AG04449 (cell line): ENCODE measurements at places on chromosomes 11 and 22.

DNA sequence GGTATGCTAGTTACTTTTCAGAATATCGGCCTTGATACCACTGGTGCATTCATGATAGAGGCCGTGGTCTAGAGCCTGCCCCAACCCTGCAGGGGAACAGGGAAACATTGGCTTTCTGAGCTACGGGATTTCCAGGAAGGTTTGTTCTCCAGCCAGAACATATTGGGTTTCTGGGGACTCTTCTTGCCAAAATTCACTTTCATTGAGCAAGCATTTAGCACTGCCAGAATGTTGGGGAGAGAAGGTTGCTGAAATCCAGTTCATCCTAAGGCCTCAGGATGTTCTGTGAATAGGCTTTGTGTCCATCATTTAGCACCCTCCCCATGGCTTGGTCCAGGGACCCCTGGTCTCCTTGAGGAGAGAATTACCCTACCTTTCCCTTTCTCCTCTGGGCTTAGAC is 36.7 kb downstream of the DRG1 start:
- no peak for DNase-seq

- DNase-seq, result peak; percentile 71
Observed at GRCh38 chr22:27474711-27475547, 326.6 kb downstream of the MN1 start.

- DNase-seq, result no peak
Observed at GRCh38 chr11:75433443-75433842, 440 bp upstream of the KLHL35 start.

DNA sequence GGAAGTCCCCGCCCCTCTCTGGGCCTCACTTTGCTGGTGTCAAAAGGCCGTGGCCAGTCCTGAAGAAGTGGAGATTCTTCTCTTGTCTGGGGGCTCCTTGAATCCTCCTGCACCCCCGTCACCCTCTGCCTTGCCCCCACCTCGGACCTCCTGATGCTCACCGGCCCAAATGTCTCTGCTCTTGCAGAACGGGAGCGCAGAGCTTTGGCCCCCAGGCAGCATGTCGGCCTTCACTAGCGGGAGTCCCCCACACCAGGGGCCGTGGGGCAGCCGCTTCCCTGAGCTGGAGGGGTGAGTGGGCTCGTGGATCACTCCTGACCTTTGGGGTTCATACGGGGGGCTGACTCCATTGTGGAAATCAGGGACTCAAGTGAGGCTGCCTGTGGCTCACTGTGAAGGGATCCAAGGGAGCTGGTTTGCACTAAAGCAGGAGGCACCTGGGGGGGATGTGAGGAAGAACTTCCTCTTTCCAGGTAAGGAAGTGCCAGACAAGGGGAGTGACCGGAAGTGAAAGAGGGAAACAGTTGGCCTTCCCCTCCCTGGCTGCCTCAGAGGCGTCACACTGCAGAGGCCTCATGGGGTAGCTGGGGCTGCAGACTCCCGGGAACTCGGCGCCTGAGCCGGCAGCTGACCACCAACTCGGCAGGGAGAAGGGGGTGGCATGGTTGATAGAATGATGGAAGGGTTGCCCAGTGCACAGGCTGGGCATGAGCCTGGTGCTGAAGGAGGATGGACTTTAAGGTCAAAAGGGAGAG is 23.1 kb downstream of the CSF2RB start:
- DNase-seq, result no peak

DNA sequence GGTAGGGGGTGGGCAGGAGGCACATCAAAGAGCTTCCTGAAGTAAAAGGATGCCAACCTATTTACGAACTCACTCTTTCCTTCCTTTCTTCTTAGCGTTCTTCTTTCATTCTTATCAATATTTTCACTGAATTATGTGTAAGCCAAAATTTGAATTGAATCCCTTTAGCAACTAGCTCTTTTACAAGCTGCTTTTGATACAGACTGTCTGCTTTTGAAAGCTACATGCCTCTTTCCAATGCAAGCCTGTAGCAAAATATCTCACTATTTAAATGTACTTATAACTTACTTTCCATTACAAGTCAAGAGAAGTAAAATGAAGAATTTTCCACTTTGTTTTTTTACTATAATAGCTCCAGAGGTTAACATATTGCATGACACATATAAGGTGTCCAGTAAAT is 186.6 kb downstream of the NXPE2 start:
- DNase-seq, result no peak

DNA sequence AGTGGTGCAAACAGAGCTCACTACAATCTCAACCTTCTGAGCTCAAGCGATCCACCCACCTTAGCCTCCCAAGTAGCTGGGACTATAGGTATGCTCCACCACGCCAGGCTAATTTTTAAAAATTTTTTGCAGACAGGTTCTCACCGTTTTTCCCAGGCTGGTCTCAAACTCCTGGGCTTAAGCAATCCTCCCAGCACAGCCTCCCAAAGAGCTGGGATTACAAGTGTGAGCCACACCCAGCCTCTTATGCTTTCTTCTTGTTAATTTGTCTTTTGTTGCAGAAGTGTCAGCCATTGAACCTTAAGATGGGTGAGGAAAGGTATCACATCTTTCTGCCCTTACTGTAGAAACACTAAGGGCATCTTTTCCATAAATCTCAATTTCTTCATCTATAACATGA is 34.9 kb downstream of the DENND5A start:
- no peak for DNase-seq

DNA sequence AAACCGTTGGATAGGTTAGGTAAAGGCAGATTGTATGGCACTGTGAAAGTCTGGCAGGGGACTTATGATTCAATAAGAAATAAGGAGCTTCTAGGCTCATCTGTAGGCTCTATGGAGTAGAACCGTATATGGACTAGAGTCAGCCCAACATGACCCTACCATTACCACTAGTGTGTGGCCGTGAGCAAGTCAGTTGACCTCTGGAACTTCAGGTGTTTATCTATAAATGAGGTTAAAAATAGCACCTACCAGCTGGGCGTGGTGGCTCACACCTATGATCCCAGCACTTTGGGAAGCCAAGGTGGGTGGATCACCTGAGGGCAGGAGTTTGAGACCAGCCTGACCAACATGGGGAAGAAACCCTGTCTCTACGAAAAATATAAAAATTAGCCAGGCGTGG is 4.4 kb downstream of the HINFP start:
- no peak for DNase-seq

- no peak for DNase-seq
Observed at GRCh38 chr22:48320048-48320682, 1507.5 kb downstream of the BRD1 start.

- DNase-seq, result no peak
Observed at GRCh38 chr11:117128289-117128688, 15.8 kb upstream of the PAFAH1B2 start.

DNA sequence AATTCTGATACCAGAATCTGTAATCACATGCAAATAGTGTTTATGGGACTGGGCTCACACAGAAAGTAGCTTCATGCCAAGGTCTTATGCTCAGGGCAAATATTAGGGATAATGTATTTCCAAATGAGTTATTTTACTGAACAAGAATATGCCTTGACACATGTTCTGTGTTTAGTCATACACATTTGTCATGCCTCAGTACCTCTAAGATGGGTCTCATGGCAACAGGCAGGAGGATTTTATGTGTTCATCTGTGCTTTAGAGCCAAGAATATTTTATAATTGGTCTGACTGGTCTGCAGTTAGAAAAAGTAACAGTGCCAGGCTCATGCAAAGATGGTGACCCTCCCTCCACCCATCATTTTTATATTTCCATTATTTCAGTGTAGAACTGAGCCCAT is 49.1 kb downstream of the JAM3 start:
- DNase-seq, result no peak

- DNase-seq, result no peak
Observed at GRCh38 chr11:28132548-28132947, 24.4 kb downstream of the METTL15 start.

DNA sequence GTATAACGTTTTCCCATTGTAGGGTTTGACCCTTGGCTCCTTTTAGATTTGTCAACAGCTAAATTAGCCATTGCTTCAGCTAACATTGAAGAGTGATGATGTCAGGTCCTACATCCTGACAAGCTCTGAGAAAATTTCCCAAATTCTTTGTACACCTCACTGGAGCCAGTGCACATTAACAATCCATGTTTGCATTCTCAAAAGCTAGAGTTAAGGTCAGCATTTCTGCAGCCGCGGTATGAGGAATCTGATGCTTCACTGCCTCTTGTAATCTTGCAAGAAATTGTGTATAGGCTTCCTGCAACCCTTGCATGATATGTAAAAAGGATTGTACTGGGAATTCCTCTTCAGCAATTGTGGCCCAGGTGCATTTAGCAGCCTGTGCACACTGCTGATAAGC is 33.1 kb upstream of the NCAM1 start:
- no peak for DNase-seq

- no peak for DNase-seq
Observed at GRCh38 chr11:105821372-105821771, 200.7 kb downstream of the MSANTD4 start.

- no peak for DNase-seq
Observed at GRCh38 chr11:74019104-74019738, 10.3 kb upstream of the UCP3 start.

DNA sequence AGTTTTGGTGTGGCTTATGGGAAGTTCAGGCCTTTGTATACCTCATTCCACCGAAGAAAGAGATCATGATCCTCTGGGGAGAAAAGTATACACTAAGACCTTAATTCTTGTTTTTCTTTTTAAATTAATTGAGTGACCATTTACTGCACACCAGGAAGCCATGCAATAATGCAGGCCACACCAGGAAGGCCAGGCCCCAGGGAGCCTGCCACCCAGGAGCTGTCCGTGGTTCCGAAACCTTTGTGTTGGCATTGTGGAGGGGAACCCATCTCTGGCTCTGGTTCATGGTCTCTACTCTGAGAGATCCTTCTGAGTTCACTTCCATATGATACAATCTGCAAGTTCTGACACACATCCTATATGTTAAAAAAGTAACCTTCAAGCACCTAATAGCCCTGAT is 291.8 kb downstream of the MIAT start:
- DNase-seq, result no peak

- no peak for DNase-seq
Observed at GRCh38 chr22:48197189-48197690, 1434.8 kb downstream of the TBC1D22A start.

DNA sequence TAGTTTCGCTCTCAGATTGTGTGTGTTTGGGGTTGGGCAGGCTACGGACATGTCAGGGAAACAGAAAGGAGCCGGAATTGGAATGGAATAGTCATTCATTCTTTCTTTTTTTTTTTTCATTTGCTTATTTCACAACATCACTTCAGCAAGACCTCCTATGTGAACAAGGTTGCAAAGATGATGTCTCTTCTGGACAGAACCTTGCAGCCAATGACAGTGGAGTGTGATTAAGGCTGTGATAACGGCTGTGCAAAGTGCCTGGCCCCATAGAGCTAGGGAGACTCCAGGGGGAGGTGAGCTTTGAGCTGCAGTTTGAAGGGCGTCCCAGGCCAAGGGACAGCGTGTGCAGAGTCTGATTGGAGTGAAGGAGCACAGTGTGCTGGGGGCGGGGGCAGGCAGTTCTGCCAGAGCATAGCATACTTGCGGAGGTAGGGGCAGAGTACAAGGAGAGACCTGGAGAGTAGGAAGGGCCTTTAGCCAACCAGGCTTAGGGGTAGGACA is 3.4 kb downstream of the TIGD3 start:
- DNase-seq, result no peak

GRCh38 chr22:40595497-40596234 is 40.9 kb downstream of the MRTFA start:
- DNase-seq, result no peak

GRCh38 chr11:21564833-21565682 is 627.8 kb upstream of the ANO5 start:
- DNase-seq, result no peak

DNA sequence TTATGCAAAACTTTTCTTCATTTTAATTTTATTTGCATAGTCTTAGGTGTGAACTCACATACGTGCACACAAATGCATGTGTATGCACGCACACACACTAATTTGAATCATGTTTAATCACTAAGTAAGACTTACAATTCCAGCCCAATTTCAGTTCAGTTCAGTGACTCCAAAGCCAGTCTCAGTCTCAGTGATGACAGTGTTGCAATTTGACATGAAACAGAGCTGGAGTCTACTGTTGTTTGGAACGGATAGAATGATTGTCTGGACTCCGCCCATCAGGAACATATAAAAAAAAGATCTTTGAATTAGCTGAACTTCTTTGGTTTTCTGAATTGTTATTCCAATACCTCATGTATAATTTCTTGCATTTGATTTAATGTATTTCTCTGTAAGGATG is 14.9 kb upstream of the OR51S1 start:
- DNase-seq, result no peak

DNA sequence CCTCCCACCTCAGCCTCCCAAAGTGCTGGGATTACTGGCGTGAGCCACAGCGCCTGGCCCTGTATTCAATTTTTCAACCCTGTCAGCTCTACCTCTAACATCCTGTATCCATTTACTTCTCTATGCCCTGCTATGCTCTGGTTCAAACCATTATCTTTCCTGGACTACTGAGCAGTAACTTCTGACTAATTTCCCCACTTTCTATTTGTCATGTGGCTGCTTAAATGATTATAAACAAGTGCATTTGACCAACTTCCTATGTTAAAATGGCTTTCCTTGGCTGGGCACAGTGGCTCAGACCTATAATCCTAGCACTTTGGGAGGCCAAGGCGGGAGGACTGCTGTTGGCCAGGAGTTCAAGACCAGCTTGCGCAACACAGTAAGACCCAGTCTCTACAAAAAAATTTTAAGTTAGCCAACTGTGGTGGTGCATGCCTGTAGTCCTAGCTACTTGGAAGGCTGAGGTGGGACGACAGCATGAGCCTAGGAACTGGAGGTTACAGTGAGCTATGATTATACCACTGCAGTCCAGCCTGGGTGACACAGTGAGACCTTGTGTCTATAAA is 2.1 kb downstream of the MED19 start:
- no peak for DNase-seq

DNA sequence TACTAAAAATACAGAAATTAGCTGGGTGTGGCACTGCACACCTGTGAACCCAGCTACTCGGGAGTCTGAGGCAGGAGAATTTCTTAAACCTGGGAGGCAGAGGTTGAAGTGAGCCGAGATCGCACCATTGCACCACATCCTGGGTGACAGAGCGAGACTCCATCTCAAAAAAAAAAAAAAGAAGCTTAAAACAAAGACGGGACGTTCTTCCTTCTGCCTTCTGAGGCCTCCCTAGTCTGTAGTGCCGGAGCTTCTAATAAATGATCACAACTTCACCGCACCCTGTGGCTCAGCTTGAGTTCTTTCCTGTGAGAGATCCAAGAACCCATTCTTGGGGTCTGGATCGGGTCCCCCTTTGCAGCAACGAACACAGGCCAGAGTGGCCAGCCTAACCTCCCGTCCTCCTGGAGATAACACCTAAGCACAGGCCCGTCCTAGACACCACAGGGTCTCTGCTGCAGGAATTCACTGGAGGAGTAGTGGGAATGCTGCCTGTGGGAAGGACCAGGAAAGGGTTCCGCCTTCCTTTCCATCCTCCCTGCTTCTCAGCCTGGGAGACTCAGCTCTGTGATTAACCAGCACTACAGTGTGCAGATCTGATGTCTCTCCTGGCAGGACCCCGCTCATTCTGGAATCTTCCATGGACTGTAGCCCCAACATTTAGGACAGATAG is 2.2 kb upstream of the APOBEC3H start:
- no peak for DNase-seq

DNA sequence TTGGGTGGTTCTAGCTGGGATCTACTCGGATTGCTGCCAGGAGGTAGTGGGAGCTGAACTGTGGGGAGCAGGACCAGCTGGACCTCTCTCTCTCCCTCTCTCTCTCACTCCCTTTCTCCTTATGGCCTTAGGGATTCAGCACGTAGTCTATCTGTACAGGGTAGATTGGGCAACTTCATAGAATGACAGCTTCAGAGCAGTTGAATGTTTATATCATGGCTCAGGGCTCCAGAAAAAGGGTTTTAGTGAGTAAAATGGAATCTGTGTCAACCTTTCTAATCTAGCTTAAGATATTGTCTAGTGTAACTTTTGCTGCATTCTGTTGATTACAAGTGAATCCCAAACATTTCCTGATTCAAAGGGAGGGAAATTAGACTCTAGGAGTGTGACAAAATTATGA is 127.7 kb upstream of the PDGFD start:
- no peak for DNase-seq
